Activated T-cell treated with anti-CD3 and anti-CD28 coated beads, Interleukin-2, amount 50 U/mL, for 4 hours (primary cell): ENCODE measurements at places on chromosomes 4 and X.

- DNase-seq: no peak
Measured at GRCh38 chr4:150789864-150790263, 207.9 kb downstream of the MAB21L2 start.

GRCh38 chr4:66059556-66059955 lies 389.3 kb upstream of the EPHA5 start:
- DNase-seq: no peak

DNA sequence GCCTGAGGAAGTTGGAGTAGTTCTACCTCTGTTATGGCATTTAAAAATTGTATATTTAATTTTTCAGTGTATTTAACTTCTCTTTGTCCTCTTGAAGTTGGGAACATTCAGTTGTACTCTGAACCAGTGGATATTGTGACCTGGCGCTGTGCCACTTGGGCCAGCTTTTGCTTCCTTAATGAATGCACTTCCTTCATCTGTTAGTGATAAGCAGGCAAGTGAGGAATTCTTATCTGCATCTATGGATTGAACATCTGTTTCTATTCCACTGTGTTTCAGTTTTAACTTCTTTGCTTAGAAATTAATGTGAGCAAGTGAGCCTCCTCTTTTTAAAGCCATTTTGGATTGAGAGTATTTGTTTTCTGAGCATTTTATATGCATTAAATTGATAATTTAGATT lies 128.3 kb downstream of the UCHL1 start:
- no peak for DNase-seq

DNA sequence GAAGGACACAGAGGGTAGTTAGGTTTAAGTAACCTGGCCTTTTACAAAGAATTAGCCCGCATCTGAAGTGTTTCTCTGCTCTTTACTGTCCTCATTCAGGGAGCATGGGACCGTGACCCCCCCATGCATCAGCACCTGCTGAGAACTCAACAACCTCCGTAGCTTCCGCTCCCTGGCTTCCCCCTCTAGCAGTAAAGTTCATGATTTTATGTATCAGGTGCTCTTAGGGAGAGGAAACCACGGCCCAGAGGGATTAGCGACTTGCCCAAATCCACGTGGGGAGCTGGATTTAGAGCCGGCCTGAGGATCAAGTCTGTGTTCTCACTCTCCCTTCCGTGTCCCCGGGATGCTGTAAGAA lies 284.6 kb upstream of the GATB start:
- no peak for DNase-seq

DNA sequence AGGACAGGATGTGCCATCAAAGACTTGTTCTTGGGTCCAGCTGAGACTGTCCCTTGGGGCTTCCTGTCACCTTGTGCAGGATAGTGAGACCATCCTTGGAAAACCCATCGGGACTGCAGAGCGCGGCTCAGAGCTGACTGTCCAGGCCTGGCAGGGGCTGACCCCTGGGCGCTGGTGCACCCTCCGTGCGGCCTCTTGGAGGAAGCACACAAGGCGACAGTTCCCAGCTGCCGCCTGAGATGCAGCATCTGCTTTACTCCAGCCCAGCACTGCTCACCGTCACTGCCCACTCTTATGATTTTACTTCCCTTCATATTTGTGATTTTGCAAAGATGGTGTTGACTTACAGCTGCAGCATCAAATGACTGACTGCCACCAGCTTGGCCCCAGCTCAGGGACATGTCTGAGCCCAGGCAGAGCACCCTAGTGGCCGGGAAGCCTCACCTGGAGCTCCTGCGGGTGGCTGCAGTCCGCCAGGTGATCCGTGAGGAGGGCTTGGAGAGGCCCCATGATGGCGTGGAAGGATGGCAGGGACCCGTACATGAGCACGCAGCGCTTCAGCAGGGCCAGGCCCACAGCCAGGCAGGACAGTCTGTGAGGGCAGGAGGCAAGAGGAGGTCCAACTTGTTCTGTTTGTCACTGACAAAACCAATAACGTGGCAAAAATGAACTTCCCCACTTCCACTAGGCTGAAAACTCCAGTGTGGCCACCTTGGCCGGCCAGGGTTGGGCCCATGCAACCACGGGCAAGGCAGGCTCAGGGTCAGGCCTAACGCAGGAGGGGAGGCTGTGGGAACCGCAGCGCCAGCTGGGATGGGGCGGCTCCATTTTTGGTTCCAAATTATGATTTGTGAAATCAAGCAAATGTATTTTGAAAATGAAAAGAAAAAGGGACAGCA lies 21.8 kb downstream of the NOP14 start:
- no peak for DNase-seq

GRCh38 chr4:153409412-153409811 lies 56.7 kb upstream of the TMEM131L start:
- DNase-seq: no peak

GRCh38 chr4:184441461-184442313 lies 32.7 kb downstream of the IRF2 start:
- DNase-seq: no peak

DNA sequence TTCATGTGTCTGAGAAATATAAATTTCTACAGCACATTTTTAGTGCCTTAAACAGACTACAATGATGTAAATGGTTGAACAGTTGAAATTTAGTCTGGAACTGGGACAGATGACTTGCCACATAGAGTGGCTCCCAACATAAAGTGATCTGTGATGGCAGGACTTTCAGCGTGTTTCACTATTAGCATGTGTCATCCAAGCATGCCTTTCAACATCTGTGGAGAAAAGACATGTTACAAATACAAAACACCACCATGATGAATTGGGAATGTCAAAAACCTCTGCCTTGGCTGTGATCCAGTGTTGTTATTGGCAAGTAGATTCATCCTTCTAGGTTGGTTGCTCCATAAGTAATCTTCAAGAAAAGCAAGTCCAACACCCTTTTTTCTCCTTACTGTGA lies 348.7 kb downstream of the MAPK10 start:
- DNase-seq: no peak

- DNase-seq: no peak
Measured at GRCh38 chr4:48138936-48139335, 4.9 kb upstream of the TXK start.

DNA sequence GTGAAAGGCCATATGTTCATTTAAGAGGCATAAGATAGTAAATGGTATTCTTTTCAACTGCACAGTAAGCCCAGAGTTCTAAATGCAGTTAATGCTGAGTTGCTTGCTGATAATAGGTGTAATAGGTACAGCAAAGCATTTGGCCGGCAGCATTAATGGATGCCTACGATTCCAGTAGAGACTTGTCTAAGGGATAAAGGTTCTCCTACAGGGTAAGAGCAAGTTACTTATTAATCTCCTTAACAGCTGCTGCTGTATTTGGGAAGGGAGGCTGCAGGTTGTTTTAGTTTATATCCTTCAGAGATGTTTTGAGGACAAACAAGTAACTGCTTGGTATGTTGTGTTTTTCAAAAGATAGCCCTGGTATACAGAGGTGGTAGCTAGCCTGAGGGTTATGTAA lies 16.8 kb downstream of the TSPAN7 start:
- DNase-seq: no peak

DNA sequence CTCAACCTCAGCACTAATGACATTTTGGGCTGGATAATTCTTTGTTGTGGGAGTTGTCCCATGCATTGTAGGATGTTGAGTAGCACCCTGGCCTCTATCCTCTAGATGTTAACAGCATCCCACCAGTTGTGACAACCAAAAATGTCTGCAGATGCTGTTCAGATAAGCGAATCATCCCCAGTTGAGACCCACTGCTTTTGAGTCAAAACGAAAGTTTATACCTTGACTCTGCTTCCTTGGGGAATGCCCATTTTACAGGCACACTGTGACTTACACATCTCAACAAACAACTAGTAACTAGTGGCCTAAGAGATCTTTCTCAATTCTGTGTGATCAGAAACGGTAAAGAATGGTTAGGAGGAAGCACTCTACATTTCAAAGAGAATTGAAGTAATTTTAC lies 37.0 kb downstream of the SEPSECS start:
- no peak for DNase-seq

- DNase-seq: no peak
Measured at GRCh38 chr4:108045687-108046024, 56.0 kb downstream of the HADH start.

DNA sequence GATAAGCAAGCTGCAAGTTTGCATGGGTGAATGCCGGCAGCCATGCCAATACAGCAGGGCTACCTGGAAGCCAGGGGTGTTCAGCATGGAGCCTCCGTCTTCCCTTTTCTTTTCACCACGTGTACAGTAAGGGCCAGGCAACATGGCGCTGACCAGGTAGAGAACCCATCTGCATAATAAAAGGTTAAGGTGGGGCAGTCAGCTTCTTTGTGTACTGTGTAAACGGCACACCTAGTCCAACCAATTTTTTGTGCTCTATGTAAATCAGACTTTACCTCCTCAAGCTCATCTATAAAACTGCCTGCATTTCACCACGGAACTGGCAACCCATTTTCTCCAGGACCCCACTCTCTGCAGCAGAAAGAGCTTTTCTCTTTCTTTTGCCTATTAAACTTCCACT lies 286.8 kb upstream of the VCX3A start:
- no peak for DNase-seq

GRCh38 chr4:52983563-52984303 lies 121.6 kb downstream of the RASL11B start:
- no peak for DNase-seq

GRCh38 chr4:84901740-84902281 lies 64.7 kb downstream of the WDFY3 start:
- no peak for DNase-seq

DNA sequence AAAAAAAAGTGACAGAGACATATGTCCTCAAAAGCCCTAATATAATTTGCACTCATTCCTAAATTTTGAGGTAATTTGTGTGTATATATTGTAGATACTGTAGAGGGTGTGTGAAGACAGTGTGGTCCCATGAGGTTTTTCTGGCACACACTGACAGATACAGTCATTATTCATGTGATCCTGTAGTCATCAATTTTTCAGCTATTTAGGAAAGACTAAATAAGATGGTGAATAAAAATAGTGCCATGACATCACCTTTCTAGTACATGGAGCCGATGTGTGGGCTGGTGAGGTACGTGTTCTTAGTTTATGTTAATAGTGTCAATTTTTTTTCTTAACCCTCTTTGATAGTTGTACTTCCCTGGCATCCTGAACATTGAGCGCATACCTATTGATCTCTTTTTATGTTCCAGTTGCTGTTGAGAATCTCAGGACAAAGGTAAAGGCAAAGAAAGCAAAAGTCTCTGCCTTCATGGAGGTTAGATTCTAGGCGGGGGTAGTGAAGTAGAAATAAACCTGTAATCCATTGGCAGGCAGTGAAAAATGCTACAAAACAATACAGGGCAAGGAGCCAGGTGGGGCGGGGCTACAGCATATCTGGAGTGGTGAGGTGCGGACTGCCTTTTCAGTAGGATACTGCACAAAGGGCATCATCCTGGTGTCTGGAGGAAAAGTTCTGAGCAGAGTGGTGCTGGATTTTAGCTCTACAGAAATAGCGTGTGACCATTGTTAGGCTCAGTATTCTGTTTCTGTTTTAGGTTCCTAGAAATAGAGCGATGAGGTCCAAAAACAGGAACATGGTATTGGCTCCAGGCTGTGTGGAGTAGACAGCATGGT lies 93.8 kb downstream of the ARHGAP10 start:
- no peak for DNase-seq

- DNase-seq: no peak
Measured at GRCh38 chrX:24133312-24133711, 16.2 kb upstream of the ZFX start.

DNA sequence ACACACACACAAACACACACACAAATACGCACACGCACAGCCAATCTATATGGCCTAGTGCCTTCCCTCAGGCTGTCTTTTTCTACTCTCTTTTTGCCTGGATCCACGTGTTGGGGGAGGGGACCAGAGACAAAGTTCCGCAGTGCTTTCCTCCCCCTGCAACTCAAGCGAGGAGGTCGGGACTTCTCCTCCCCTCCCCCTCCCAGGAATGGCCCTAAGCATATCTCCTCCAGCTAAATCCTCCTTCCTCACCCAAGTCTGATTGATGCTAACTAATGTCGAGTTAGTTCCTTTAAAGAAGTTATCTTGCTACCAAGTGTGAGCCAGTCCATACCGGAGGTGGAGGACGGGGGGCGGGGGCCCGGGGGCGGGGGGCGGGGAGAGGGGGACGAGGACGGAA lies 141.2 kb upstream of the ZIC3 start:
- no peak for DNase-seq

DNA sequence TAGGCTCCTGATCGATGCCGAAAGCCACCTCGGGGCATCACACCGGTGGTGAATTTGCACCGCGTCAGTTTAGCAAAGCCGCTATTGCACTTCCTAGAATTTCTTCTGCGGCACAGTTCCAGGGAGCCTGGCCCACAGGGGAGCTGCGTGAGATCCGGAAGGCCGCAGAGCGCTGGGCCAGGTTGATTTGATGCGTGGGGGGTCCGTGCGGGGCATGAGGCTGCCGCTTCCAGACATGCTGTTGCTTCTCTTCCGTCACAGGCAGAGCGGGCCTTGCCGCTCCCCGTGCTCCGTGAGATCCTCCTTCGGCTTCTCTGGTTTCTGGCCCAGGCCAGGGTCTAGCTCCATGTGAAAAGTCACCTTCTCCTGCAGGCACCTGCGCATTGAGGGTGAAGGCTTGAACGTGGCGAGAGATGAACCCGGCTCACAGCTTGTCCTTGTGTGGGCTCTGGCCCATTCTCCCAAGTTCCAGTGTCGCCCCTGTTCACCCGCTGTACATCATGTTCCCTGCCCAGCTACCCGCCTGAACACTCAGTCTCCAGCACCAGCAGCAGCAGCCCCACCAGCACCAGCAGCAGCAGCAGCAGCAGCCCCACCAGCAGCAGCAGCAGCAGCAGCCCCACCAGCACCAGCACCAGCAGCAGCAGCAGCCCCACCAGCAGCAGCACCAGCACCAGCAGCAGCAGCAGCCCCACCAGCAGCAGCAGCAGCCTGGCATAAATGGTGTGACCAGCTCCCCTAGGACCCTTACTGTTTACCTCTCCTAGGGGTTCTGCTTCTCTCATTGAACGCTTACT lies 131.2 kb downstream of the TRIML1 start:
- DNase-seq: no peak

- no peak for DNase-seq
Measured at GRCh38 chr4:5012244-5012898, 6.9 kb downstream of the CYTL1 start.

DNA sequence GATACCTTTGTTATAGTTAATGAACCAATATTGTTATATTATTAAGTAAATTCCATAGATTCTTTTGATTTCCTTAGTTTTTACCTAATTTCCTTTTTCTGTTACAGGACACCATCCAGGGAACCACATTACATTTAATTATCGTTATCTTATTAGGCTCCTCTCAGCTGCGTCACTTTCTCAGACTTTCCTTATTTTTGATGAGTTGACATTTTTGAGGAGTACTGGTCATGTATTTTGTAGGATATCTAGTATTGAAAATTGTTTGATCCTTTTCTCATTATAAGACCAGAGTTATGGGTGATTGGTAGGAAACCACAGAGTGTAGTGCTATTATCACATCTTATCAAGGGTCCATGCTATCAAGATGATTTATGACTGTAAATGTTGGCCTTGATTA lies 319.7 kb downstream of the NKX6-1 start:
- DNase-seq: no peak
